ENCODE measurements at places on chromosomes 7 and 10. TPM values are rescaled to one million over a fixed set of nuclear protein-coding genes. Genes with fewer than 3 reads are reported as not detected.

The COL13A1 gene
- 299 TPM for total RNA-seq

The ZNF736 gene
- total RNA-seq = 10.7 TPM

The BHLHA15 gene
- 12.0 TPM for total RNA-seq

GRCh38 chr7:19295376-19295775 is 150.2 kb upstream of the FERD3L start:
- no peak overlapping the region for H3K4me3 ChIP-seq
- H3K27ac ChIP-seq = no peak overlapping the region
- H3K27me3 ChIP-seq = no peaks in the 10 kb centered on the region
- DNase-seq = no peak

- H3K36me3 ChIP-seq = no peaks in the 10 kb centered on the region
- H3K4me1 ChIP-seq = no peaks in the 10 kb centered on the region
- no peak overlapping the region for H3K4me3 ChIP-seq
- no peak overlapping the region for H3K27ac ChIP-seq
- DNase-seq = no peak
- no peaks in the 10 kb centered on the region for H3K27me3 ChIP-seq
Measured at GRCh38 chr7:4655311-4655710, 26.8 kb upstream of the FOXK1 start.

DNA sequence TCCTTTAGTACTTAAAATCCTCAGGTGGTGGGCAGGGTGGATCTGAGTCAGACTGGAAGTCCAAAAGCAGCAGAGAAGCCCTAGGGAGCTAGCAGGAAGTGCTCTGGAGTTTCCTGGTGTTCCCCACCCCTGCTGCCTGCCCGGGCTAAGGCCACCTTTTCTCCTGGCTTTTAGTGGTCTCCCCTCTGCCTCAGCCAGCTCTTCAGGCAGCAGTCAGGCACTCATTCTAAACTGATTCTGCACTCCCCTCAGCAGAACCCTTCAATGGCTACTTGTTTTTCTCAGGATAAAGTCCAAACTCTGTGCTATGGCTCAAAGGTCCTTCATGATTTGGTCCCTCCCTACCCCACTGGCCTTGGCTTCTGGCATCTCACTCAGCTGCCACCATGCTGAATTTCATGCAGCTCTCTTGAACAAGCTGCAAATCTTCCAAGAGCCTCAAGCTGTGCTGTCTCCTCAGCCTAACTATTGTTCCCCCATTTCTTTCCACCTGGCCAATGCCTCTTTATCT is 28.9 kb upstream of the DNMBP start:
- H3K4me3 ChIP-seq = peak overlapping the region; percentile 55
- H3K27me3 ChIP-seq = no peaks in the 10 kb centered on the region
- no peaks in the 10 kb centered on the region for H3K36me3 ChIP-seq
- H3K4me1 ChIP-seq = peaks cover 14% of the 10 kb centered on the region

GRCh38 chr10:77578583-77579227 is 58.9 kb downstream of the KCNMA1 start:
- peaks cover 44% of the 10 kb centered on the region for H3K4me1 ChIP-seq
- H3K4me3 ChIP-seq = no peak overlapping the region
- peak overlapping the region; percentile 55 for H3K27ac ChIP-seq
- H3K27me3 ChIP-seq = no peaks in the 10 kb centered on the region

GRCh38 chr10:35004651-35005050 is 85.5 kb downstream of the CUL2 start:
- H3K4me1 ChIP-seq = peaks cover 49% of the 10 kb centered on the region
- no peak overlapping the region for H3K4me3 ChIP-seq
- peaks cover 5% of the 10 kb centered on the region for H3K36me3 ChIP-seq
- no peaks in the 10 kb centered on the region for H3K27me3 ChIP-seq
- peak; percentile 67 for DNase-seq
- H3K27ac ChIP-seq = peak overlapping the region; percentile 82

DNA sequence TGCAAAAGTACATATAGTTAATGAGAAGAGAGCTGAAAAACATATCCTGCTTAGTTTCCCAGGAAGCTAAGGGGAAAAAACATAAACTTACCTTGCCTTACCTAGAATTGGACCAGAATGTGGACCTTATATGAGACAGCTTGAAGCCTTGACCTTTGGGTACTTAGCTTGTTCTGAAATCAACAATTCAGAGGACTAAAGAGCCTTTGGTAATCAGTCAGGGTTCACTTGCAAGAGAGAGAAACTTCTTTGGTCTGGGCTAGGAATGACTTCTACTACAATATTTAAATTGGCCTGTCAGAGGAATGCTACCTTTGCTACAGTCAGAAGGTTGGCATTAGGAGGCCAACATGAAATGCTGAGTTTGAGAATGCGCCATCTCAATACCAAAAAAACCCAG is 24.9 kb downstream of the SAMD8 start:
- no peaks in the 10 kb centered on the region for H3K27me3 ChIP-seq
- peak; percentile 37 for DNase-seq
- peaks cover 28% of the 10 kb centered on the region for H3K4me1 ChIP-seq
- no peak overlapping the region for H3K4me3 ChIP-seq
- no peaks in the 10 kb centered on the region for H3K36me3 ChIP-seq
- peak overlapping the region; percentile 14 for H3K27ac ChIP-seq

DNA sequence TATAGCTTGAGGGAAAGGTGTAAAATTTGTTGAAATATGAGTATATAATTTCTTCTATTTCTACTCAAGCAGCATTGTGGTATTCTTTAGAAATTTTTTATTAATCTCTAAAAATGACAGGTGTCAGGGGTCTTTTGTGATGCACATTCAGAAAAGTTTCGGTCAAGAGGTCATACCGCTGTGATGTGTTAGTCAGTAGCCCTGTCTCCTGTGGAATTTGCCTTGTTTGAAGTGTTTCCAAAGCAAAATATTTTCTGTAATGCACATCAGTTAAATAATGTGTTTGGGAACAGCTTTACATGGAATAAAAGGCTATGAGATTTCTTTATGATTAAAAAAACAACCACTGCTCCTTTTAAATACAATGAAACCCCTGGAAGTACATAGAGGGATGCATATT is 35.8 kb downstream of the FOXP2 start:
- H3K4me3 ChIP-seq = no peak overlapping the region
- DNase-seq = no peak
- H3K27ac ChIP-seq = no peak overlapping the region
- no peaks in the 10 kb centered on the region for H3K4me1 ChIP-seq
- H3K27me3 ChIP-seq = peaks cover 34% of the 10 kb centered on the region

- H3K27ac ChIP-seq = no peak overlapping the region
- DNase-seq = no peak
- H3K4me3 ChIP-seq = no peak overlapping the region
- no peaks in the 10 kb centered on the region for H3K4me1 ChIP-seq
Measured at GRCh38 chr7:25007668-25008067, 27.7 kb upstream of the OSBPL3 start.

Measured in PC-3 (cell line).